Activated naive CD8-positive, alpha-beta T cell treated with anti-CD3 and anti-CD28 coated beads, Interleukin-2, amount 10 ng/mL, durations not matched to agents 7 days and 5 days (primary cell): ENCODE measurements at places on chromosomes 4 and X. TPM values are rescaled to one million over a fixed set of nuclear protein-coding genes. Genes with fewer than 3 reads are reported as not detected.

ARAF gene
- 79.3 TPM for total RNA-seq

PRSS12 gene
- total RNA-seq = not detected

BEX1 gene
- not detected for total RNA-seq

PDHA2 gene
- total RNA-seq = not detected

ETDA gene
- total RNA-seq = not detected

TEX13C gene
- total RNA-seq = not detected

C4orf51 gene
- not detected for total RNA-seq

CT83 gene
- not detected for total RNA-seq

FGF5 gene
- not detected for total RNA-seq

GRCh38 chr4:56311299-56311975 is 75.9 kb downstream of the AASDH start:
- H3K27me3 ChIP-seq = no peaks in the 10 kb centered on the region
- no peak overlapping the region for H3K4me3 ChIP-seq
- no peak for DNase-seq
- H3K4me1 ChIP-seq = peaks cover 1% of the 10 kb centered on the region
- H3K27ac ChIP-seq = no peak overlapping the region

DNA sequence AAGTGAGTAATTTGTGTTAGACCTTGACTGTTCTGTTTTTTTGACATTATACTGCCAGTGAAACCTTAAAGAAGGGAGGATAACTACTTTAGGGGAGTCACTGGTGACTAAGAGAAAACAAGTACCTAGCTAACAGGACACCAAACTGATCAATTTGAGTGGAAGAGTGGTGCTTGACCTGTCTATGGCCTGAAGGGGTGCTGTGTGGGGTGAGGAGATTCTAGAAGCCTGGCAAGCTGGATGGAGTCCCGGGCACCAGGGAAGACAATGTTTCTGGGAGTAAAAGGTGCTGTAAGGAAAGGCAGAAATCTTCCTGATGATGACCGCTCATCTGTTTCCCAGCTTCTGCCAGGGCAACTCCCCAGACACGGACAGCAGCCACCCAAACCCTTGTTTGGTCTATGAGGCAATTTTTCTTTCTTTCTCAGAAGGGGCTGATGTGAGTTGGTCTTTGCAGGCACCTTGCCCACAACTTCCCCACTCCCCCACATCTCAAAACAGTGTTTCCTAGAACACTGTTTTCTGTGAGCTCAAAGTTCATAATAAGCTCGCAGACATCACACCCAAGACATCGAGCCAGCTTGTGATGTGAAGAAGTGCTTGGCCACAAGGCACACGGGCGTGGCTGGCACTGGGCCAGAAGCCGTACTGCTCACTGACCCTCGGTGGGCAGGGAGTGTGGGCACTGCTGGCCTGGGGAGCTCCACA is 4.6 kb downstream of the TXK start:
- H3K27me3 ChIP-seq = no peaks in the 10 kb centered on the region
- peaks cover 44% of the 10 kb centered on the region for H3K36me3 ChIP-seq
- H3K4me1 ChIP-seq = peaks cover 68% of the 10 kb centered on the region
- H3K4me3 ChIP-seq = peak overlapping the region; percentile 85

DNA sequence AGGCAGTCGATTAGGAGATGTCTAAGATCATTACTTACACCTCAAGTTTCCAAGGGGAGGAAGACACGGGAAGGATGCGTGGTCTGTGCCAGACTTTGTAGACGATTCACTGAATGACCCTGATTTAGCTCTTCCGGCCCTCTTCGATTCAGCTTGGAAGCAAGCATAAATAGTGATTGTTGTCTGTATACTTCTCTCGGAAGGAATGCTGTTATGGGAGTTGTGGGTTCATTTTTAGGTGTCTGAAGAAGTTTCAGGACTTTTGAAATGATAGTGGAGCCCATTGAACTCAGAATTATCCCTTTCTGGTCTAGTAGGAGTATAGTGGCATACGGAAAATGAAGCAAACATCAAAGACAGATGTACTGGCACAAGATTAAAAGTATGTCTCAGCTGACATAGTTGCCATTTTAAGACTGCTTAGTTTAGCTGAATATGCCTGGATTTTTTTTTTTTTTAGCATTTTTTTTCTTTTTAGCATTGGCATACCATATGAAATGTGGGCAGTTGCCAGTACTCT is 1.0 kb upstream of the ANKRD17 start:
- peaks cover 9% of the 10 kb centered on the region for H3K36me3 ChIP-seq
- H3K4me3 ChIP-seq = peak overlapping the region; percentile 97
- peak overlapping the region; percentile 100 for H3K27ac ChIP-seq
- H3K4me1 ChIP-seq = peaks cover 33% of the 10 kb centered on the region
- peak; percentile 31 for DNase-seq
- no peaks in the 10 kb centered on the region for H3K27me3 ChIP-seq

- H3K27ac ChIP-seq = no peak overlapping the region
- no peak for DNase-seq
- H3K27me3 ChIP-seq = no peaks in the 10 kb centered on the region
- H3K4me1 ChIP-seq = no peaks in the 10 kb centered on the region
Observed at GRCh38 chrX:152245213-152245612, 106.8 kb upstream of the MAGEA10 start.

DNA sequence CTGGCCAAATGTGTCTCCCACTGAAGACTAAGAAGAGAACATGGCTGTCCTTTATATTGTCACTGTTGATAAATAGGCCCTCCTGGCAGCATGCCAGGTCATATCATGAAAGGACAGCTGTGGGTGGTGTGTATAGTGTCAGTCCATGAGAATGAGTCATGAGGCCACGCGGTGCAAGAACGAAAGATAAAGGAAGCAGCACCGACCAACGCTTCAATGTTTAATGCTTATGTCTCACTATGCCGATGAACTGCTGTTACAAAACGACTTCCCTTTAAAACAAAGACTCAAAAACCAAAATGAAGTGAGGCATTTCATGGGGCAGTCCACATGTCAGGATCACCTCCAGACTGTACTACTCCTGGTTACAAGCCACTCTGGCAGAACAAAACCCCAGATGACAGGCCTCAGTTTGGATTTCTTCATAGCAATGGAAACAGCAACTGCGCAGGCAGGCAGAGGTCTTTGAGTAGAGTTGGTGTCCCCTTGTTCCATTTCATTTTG is 5.2 kb upstream of the TCEANC start:
- peaks cover 9% of the 10 kb centered on the region for H3K4me1 ChIP-seq
- no peaks in the 10 kb centered on the region for H3K36me3 ChIP-seq
- H3K27ac ChIP-seq = peak overlapping the region; percentile 51
- DNase-seq = no peak

DNA sequence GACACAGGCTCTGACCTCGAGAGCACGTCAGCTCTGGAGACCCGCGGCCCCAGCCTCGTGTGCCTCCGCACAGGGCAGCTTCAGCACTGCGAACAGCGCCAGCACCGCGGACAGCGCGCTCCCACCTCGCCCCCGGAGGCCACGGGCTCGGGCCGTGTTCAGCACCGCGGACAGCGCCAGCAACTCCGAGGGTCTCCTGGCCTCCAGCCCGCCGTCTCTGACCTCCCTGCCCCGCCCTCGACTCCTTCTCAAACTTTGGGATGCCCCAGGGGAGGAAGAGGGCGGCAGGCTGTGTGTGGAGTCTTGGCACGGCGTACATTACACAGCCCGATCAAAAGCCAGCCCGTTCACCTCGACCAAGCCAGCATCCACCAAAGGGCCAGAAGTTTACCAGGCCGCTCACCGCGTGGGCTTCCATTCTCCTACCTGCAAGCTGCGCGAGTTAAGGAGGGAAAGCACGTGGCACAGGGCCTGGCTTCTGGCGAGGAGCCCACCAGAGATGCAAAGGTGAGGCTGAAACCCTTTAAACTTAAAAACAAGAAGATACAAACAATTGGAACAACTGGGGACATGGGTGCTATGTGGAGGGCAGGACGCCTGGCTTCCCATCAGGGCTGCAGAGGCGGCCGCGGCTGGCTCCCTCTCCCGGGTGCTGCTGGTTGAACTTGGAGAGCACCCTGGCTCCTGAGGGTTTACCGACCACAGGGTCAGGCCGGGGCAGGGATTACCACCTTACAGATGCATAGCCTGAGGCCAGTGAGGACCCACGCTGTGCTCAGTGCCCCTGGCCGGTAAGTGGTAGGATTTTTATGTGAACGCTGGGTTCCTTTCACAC is 4.5 kb upstream of the NKX1-1 start:
- no peak overlapping the region for H3K27ac ChIP-seq
- H3K4me1 ChIP-seq = peaks cover 5% of the 10 kb centered on the region
- no peaks in the 10 kb centered on the region for H3K36me3 ChIP-seq
- peaks cover 38% of the 10 kb centered on the region for H3K27me3 ChIP-seq
- DNase-seq = peak; percentile 86

GRCh38 chr4:157220371-157220881 is at the start of gene GRIA2:
Gene GRIA2 (plus strand): TSS chr4:157220728. CDS start chr4:157221043, 315 bp downstream.
- DNase-seq = peak; percentile 65
- peak within 1 kb of the TSS; percentile 16 for H3K4me3 ChIP-seq
- peaks cover 28% of the 10 kb centered on the region for H3K27me3 ChIP-seq
- H3K4me1 ChIP-seq = no peaks in the 10 kb centered on the region

DNA sequence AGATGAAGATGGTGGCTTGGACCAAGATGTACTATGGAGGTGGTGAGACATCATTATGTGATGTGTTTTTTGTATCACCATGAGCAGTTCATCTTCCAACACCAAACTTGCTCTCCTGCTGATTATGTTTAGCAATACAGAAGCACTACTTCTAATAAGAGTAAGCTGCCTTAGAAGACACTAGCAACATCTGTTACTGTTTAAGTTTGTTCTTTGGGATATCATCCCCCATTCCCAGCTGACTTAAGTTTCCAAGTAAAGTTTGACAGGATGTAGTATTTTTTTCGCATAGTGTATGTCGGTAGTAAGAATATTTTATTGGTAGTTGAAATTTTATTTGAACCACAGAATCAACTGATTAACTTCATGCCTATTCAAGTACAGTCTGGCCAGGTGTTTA is 123.5 kb upstream of the BMPR1B start:
- no peaks in the 10 kb centered on the region for H3K27me3 ChIP-seq
- H3K4me3 ChIP-seq = no peak overlapping the region
- H3K4me1 ChIP-seq = no peaks in the 10 kb centered on the region

DNA sequence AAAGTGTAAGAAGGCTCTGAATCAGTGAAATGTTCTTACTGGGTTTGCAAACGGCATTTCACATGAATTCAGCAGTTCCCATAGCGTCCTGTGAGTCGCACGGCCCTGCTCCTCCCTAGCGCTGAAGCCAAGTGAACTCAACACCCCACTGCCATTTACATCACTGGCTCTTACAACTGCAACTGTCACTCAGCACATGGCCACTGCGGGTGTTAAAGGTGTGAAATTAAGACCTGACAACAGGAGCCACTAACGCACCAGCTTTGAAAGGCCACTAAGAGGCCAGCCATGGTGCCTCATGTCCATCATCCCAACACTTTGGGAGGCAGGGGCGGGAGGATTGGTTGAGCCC is 31.7 kb downstream of the RNF212 start:
- no peak overlapping the region for H3K4me3 ChIP-seq
- H3K27ac ChIP-seq = no peak overlapping the region
- H3K36me3 ChIP-seq = no peaks in the 10 kb centered on the region

- no peaks in the 10 kb centered on the region for H3K27me3 ChIP-seq
- no peak for DNase-seq
- H3K4me1 ChIP-seq = peaks cover 23% of the 10 kb centered on the region
Observed at GRCh38 chrX:19720236-19720635, 167.2 kb downstream of the SH3KBP1 start.

DNA sequence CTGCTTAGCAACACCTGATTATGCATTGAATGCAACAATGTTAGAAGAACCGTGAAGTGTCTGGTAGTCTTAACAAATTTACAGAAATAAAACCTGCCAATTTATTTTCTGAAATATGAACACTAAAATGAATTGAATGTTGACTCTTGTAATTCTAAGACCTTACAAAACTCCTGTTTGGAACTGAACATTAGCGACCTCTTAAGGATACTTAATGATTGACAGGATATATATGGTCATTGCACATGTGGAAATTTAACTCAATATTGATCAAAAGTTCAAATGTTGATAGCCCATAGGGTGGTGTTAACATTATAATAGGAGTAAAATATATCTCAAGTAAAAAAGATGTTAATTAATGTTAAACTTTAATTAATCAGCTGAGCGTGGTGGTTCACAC is 79.1 kb downstream of the TECRL start:
- no peaks in the 10 kb centered on the region for H3K36me3 ChIP-seq
- no peaks in the 10 kb centered on the region for H3K27me3 ChIP-seq
- H3K4me1 ChIP-seq = no peaks in the 10 kb centered on the region
- no peak overlapping the region for H3K4me3 ChIP-seq
- DNase-seq = no peak

GRCh38 chr4:71268166-71268565 is 70.7 kb upstream of the SLC4A4 start:
- H3K36me3 ChIP-seq = no peaks in the 10 kb centered on the region
- H3K27ac ChIP-seq = no peak overlapping the region
- no peak for DNase-seq
- H3K4me3 ChIP-seq = no peak overlapping the region
- peaks cover 1% of the 10 kb centered on the region for H3K4me1 ChIP-seq

GRCh38 chr4:146346276-146346675 is 131.9 kb downstream of the REELD1 start:
- H3K27me3 ChIP-seq = no peaks in the 10 kb centered on the region
- no peak overlapping the region for H3K4me3 ChIP-seq
- DNase-seq = no peak
- no peaks in the 10 kb centered on the region for H3K36me3 ChIP-seq
- peaks cover 6% of the 10 kb centered on the region for H3K4me1 ChIP-seq
- no peak overlapping the region for H3K27ac ChIP-seq

DNA sequence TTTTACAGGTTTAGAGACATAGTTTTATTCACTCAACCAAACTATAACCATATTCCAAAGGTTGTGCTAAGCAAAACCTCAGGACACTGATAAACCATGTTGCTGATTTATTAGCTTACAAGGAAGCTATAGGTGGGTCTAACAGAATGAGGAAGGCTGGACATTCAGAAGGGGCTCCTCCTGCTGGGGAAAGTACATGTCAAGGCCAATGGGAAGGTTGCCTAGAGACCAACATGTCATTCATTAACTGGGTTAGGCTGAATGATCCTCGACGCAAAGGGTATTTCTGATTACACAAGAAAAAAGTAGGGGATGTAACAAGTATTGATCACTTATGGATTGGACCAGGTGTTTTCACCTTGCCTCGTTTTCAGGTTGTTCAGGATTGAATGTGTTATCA is 30.3 kb downstream of the SLC10A6 start:
- H3K4me3 ChIP-seq = no peak overlapping the region
- no peak for DNase-seq
- no peaks in the 10 kb centered on the region for H3K36me3 ChIP-seq
- H3K27me3 ChIP-seq = peaks cover 2% of the 10 kb centered on the region
- no peaks in the 10 kb centered on the region for H3K4me1 ChIP-seq
- H3K27ac ChIP-seq = no peak overlapping the region

- H3K4me1 ChIP-seq = peaks cover 10% of the 10 kb centered on the region
- peaks cover 59% of the 10 kb centered on the region for H3K27me3 ChIP-seq
- H3K27ac ChIP-seq = no peak overlapping the region
- no peak overlapping the region for H3K4me3 ChIP-seq
- peak; percentile 47 for DNase-seq
Observed at GRCh38 chr4:575281-576141, 584 bp downstream of the TMEM271 start.

GRCh38 chrX:119635799-119636198 is 29.6 kb upstream of the NKRF start:
- H3K4me3 ChIP-seq = peak overlapping the region; percentile 32
- DNase-seq = no peak
- no peaks in the 10 kb centered on the region for H3K27me3 ChIP-seq
